ENCODE measurements at places on chromosomes 1 and 21.

- no peak for DNase-seq
Observed at GRCh38 chr1:244992833-244993232, 128.5 kb upstream of the HNRNPU start.

DNA sequence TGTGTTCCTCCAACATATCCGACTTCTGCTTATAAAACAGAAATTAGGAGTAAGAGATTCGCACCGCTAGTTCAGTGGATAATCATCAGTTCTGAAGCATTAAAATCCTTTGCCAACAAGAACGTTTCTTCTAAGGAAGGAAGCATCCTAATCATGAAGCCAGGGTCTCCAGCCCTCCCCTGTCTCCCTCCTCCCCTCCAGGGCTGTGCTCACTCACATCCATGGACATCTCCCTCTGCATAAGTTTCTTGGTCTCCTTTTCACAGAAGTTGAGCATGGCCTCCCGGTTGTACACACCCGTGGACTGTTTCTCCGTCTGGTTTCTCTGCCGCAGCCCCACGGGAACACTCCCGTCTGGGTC, 505 bp downstream of the LMOD1 start:
- no peak for DNase-seq

- no peak for DNase-seq
Observed at GRCh38 chr1:205595435-205595834, 36.4 kb downstream of the ELK4 start.

GRCh38 chr1:228650141-228650540, 85.1 kb upstream of the RHOU start:
- DNase-seq = no peak

- no peak for DNase-seq
Observed at GRCh38 chr21:34022627-34023335, 50.6 kb upstream of the MRPS6 start.

- no peak for DNase-seq
Observed at GRCh38 chr1:173161510-173162221, 45.5 kb downstream of the TNFSF4 start.

DNA sequence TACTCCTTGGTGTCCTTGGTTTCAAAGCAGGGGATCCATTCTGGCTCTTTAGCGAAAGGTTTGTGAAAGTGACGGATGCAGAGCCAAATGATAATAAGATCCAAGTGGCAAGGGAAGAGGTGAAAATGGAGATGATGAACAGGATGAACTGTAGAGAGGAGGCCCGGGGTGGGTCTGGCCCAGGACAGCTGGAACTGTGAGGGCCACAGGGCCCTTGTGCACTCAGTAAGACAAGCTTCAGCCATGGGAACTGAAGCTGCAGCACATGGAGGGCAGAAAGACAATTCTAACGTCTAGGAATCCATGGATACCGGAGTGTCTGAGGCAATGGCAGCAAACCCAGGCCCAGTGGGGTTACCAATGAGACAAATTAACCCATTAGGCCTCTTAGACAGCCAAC, 4.8 kb downstream of the KCNA2 start:
- DNase-seq = no peak

DNA sequence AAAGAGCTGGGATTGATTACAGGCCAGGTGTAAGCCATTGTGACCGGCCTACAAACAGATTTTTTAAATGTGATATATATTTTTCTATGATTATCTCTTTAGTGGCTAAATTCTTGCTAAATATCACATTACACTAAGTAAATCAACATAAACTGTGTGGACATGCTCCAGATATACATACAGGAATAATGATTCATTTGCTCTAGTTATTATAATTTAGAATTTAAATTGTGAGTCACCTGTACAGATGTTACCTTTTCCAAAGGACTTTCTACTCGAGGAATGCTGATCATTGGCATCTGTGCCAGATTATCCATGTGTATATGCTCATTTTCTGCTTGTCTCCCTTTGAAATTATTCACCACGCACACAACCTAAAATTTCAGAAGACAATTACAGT, 90.1 kb downstream of the PLPPR5 start:
- DNase-seq = no peak

DNA sequence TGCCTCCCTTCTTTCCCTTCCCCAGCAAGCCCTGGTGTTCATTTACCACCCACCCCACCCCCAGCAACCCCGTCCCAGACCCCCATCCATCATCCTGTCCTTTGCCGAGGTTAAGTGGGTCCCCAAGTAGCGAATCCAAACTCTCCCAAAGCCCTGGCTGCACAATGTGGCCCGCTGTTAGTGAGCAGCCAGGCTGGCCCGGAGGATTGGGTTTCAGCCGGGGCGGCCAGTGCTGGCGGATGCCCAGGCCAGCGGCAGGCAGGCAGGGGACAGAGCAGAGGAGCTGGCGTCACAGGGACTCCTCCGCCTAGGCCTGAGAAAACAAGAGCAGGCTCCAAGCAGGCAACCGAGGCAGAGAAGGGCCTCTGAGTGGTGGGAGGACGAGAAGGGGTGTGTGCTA, 61.4 kb downstream of the EPHB2 start:
- no peak for DNase-seq

DNA sequence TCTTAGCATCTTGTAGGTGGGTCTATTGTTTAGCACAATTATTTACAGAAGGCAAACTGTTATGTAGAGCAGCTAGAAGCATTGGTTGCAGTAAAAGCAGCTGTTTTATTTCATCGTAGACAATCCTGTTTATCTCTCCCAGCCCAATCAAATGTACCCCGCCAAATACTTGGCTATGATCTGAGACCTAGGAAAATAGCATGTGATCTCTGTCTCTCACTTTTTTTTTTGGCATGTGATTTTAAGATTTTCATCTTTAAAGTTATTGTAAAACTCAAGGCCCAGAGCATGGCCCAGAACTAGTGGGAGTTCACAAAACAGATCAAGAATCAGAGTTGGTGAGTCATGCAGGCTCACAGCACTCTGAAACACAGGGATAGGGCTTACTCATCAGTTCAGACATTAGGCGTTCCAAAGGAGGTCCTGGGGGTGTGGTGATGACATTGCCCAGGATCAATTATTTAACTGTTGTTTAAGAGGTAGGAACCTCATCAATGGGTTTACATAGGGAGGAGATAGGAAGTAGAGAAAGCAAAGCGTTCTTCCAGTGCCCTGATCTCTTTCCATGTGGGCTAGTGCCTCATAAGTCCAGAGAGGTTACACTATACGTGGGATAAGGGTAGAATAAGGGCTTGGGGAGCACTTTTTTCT, 40.2 kb downstream of the TBX19 start:
- DNase-seq = no peak

All from stimulated activated CD4-positive, alpha-beta T cell treated with anti-CD3 and anti-CD28 coated beads, TNF-alpha, amount 100 ng/mL, for 1 hour (primary cell).